Urothelium cell line (cell line): ENCODE measurements at places on chromosomes 2 and 18.

DNA sequence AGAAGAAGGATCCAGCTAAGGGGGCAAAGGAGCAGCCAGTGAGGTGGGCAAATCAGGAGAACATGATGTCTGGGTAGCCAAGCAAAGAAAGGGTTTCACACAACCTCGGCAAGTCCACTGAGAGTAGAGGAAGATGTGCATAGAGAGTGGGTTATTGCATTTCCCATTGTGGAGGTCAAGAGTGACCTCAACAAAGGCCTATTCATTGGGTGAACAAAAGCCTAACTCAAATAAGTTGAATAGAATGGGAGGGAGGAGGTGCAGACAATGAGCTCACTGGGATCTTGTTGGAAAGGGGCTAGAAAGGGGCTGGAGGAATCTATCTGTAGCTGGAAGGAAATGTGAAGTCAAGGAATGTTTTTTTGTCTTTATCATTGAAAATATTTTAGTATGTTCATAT is 14.0 kb upstream of the PDCL3 start:
- DNase-seq, result no peak

- DNase-seq, result peak; percentile 61
These were observed 24.5 kb downstream of the IMPA2 start for GRCh38 chr18:12005538-12006487.

DNA sequence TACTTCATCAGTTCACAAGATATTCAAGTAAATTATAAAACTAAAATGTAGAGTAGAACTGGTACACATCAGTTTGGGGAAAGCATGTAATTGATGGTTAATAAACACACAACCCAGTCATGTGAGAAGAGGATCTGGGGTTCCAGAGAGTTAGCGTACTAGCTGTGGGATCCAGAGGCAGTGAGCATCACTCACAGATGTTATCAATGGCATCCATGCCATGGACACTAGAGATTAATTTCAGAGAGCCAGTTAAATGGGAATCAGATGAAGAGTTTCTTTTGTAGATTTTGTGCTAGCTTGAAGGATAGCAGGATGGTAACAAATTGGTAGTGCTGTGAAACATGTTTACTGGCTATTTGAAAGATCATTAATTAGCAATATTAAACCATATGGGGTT is 21.8 kb upstream of the CCDC68 start:
- DNase-seq, result no peak

GRCh38 chr18:7957297-7957696 is 390.2 kb downstream of the PTPRM start:
- no peak for DNase-seq

DNA sequence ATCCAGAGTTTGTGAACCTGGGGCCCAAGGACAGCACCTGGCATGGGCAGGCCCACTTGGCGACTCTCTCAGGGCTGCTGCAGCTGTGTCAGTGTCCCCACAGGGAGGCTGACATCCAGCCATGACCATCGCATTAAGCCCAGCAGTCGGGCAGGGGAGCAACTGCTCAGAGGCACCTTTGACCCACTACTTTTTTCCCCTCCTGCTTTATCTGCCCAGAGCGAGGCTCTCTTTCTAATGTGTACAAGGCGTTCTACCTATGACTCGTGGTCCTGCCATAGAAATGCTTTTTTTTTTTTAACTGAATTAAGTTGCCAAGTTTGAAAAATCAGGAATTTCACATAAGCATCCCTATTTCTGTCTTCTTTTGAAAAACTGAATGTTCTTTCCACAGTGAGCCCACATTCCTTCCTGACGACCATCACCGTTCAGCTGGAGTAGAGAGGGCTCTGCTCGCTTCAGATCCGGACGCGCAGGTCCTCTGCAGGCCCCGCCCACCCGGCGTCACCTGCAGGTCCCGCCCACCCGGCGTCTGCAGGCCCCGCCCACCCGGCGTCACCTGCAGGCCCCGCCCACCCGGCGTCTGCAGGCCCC is 403 bp upstream of the CLUL1 start:
- DNase-seq, result peak; percentile 90

DNA sequence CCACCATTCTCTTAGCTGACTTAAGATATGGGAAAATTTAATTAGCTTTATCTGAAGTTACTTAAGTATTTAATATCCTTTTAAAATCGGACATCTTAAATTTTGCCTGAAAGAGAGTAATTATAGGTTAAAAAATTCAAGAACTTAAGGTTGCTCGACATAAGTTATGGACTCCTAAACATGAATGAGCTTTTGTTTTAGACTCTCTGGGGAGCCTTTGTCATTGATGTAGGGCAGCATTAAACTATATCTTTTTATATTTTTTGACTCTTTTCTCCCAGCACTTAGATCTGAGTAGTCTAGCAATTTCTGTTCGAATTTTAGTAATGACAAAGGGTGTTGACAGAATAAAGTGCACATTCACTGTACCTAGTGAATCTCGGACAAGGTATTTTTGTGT is 4.7 kb downstream of the PHLPP1 start:
- DNase-seq, result no peak

DNA sequence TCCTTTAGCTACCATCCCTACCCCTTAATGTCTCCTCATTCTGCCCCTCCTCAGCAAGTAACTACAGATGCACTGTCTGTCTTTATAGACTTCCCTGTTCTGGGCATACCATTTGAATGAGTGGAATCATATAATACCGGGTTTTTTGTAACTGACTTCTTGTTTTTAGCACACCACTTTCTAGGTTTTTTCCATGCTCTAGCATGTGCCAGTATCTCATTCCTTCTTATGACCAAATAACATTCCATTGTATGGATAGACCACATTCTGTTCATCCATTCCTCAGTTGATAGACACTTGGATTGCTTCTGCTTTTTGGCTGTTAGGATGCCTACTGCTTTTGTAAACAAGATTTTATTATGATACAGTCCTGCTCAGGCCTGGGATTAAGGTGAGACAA is 154.7 kb downstream of the TSN start:
- no peak for DNase-seq

GRCh38 chr2:171086352-171087290 is 74.1 kb downstream of the TLK1 start:
- DNase-seq, result peak; percentile 20

GRCh38 chr2:181362561-181362960 is 94.6 kb upstream of the ITGA4 start:
- no peak for DNase-seq

DNA sequence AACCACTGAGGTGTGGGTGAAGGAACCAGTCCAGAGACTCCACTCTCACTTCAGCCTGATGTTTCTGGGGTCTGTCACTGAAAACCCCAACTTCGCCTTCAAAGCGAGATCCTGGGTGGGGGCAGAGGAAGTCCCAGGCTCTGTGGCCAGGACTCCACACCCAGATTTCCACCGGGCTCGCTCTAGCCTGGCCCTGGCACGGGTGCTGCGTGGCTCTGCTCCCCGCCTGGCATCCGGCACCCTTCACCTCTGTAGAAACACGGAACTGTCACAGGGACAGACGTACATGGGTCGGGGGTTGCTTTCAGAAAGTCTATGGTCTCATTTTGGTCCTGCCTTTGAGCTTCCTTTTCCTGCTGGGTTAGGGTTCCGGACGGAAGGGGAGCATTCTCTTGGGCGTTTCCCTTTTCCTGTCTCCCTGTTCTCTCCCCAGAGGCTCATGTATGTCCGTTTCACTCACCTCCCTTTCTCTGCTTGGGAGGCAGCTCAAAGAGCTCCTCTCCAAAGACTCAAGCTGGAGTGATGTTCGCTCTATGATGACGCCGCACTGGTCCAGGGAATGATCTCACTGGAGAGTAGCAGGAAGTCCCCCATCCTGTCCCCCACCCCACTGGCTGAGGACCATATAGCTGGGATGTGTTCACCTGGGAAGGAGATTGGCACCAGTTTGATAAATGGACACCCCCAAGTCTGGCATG is 41.5 kb downstream of the ODC1 start:
- DNase-seq, result no peak

DNA sequence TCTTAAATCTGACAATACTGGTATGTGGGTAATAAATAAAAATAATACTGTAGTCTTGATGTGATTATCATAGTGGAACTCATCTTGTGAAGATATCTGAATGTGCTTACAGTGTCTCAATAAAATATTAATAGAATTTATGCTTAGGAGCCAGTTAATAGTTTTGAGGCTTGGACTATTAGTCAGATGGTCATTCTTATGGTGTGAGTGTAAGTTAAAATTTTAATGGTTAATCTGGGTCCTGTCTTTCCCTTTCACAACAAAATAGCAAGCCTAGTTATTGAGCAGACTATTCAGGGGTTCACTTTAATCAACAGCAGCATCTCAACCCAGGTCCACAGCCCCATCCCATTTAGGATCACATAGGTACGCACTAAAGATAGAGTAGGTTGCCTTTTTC is 138.9 kb downstream of the HAUS1 start:
- DNase-seq, result no peak

DNA sequence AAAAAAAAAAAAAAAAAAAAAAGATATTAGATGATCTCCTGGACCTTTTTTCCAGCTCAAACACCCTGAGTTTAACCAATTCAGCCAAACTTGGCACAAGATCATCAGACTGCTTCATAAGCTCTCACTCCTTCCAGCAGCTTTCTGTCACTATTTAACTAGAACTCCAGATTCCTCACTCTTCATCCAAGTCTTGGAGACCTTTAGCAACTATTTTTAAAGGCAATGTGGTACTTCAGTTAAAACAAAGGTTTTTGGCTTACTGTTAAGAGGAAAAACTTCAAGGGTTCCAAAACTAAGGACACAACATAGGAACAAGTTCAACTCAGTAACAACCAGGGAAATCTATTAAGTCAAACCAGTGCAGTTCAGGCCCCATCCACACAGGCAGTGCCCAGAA is 23.2 kb downstream of the LAMA1 start:
- no peak for DNase-seq

GRCh38 chr2:85772841-85773491 is 19.2 kb downstream of the ATOH8 start:
- DNase-seq, result no peak

DNA sequence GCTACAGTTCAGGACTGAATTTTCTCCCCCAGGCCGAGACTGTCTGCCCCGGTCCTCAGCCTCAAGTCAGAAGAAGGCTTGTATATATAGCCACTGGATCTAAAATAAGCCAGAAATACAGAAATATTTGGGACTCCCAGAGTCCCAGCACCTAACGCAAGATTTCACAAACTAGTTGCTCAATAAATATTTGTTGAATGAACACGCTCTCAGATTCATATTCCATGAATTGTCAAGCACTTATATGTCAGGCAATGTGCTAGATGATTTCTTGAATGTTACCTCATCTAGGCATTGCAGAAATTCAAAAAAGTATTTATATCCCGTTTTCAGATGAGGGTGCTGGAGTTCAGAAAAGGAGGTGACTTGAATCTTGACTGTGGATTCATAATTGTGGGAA is 163.7 kb upstream of the KLHL29 start:
- no peak for DNase-seq

GRCh38 chr18:28113271-28114029 is 63.5 kb downstream of the CDH2 start:
- DNase-seq, result no peak

DNA sequence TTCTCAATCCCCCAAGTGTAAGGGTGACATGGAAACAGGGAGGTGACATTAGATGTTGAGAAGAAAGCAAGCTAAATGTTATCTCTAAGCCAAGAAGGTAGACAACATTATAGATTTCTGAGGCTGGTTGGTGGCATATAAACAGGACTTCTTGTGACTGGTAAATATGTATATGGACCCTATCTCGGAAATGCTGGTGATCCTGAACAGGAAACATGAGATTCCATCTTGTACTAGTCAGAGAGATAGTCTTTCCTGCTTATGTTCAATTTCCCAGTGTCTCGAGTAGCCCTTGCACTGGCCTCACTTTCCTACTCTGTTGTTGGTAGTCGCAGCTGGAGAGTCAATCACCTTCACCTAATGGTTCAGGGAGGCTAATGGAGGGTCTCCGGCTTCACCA is 26.8 kb downstream of the MOGAT1 start:
- DNase-seq, result no peak

GRCh38 chr2:27270670-27271069 is 4.6 kb upstream of the DNAJC5G start:
- no peak for DNase-seq

DNA sequence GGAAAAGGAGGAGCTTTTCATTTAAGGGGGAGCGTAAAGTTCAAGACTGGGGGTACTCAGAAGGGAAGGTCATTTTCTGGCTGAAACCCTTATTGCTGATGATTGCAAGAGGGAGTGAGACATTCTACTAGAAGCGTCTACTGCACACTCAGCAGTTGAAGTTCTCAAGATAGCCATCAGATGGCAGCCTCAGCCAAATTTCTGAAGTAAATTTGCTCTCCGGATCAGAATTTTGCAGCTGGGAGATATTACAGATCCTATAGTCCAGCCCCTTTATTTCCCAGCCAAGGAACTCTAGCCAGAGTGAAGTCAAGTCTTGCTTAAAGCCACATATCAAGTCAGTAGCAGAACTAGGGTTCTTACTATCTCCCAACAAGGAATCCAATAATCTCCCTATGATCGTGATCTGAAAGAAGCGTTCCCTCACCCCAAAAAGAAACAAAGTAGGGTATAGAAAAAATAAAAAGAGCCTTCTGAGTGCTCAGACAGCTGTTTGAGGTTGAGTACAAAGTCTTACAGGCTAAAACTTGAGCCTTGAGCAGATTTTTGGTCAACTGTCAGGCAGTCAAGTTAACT is 24.0 kb downstream of the RAX start:
- peak; percentile 62 for DNase-seq

GRCh38 chr2:187855689-187856088 is 301.5 kb upstream of the TFPI start:
- no peak for DNase-seq

DNA sequence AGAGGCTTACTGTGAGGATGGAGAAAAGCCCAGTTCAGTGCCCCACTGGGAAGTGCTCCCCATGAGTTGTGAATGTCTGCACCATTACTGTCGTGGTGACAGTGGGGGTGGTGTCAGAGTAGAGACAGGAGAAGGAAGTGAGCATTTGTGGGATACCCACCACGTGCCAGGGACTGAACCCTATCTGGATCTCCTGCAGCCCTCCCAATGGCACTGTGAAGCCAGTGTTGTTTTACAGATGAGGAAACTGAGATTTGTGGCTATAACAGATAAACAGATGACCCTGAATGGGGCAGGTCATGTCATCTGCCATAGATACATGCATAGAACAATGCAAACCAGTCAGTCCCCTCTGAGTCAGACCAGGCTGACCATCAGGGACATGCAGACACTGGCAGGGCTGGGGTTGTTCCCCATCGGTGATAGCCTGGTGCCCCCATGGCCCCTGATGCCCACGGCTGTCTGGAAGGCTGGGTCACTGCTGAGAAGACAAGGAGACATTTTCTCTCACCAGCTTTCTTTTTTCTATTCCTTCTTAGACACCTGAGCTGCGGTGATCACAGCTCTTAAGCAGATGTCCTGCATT is 60.8 kb downstream of the EMILIN2 start:
- no peak for DNase-seq

DNA sequence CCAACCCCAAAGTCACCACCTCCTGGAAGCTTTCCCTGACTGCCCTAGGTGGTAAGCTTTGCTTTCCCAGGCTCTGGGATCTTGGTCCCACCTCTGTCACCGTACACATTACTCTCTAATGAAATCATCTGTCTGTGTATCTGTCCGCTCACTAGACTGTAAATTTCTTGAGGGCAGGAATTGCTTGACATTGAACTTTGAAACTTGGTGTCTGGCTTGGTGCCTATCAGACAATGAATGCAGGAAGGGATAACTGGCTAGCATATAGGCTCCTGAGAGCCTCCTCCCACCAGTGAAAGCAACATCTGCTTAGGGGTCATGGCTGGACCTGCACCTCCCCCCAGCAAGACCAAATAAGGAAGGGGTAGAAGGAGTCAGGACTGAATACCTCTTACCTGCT is 155.7 kb downstream of the TNS1 start:
- DNase-seq, result no peak

- DNase-seq, result no peak
These were observed 93.5 kb downstream of the LPIN1 start for GRCh38 chr2:11839916-11840315.

GRCh38 chr2:120231564-120231973 is 8.4 kb upstream of the TMEM185B start:
- no peak for DNase-seq
